DMS79 (cell line): ENCODE measurements at places on chromosomes 11 and 22.

- no peak for DNase-seq
Observed at GRCh38 chr11:71428861-71429435, 19.2 kb downstream of the DHCR7 start.

DNA sequence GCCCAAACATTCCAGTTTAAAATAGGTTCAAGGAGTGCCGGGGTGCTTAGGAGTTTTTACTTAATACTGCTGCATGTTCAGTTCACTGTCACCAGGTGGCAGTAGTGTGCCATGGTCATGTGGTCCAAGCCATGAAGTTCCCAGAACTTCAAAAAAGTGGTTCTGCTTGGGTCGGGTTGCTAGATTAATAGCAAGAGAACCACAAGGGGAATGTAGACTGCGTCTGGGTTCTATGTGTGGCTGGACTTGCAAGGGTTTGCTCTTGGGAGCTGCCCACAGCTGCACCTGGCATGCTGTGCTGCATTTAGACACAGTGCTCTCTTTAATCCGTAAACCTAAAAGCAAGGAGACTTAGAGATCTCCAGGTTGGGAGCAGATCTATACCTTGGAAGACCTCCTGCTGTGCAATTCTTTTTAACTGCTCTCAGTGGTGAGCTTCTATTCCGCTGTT lies 6.5 kb upstream of the SPON1 start:
- no peak for DNase-seq

DNA sequence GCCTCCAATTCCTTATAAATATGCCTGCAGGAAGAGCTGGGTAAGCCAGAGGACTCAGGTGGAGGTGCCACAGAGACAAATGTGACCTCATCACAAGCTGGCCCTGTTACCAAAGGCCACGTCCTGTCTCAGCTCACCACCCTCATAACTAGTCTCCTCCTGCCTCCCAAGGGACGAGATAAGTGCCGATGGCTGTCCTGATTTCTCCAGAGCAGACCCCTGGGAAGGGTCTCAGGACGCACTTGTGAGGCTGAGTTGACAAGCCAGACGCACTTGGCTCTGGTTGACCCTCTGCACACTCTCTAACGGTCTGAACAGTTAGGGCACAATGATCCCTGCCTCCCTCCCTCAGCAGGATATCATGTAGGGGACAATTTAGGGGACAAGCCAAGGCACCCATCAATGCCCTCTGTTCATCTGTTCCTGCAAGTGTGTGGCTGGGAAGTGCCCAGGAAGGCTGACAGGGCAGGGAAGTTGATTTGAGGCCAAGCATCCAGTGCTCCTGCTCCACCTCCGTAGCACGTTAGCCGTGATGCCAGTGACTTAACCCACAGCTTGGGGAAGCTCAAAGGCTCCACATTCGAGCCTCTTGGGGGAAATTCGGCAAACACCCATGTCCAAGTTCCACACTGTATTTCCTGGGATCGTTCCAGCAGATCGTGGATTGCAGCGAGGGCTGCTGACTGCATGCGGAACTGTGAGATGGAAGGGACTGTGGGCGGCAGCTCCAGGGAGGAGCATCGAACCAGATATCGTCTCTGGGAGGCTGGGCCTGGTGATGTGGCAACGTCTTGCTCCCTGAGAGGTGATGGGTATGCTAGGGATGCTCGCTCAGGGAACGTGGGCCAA lies 2.8 kb downstream of the SMIM38 start:
- DNase-seq: no peak

- DNase-seq: peak; percentile 13
Observed at GRCh38 chr11:74069146-74070046, 60.5 kb upstream of the UCP3 start.

- no peak for DNase-seq
Observed at GRCh38 chr11:56750190-56750589, 1.7 kb upstream of the OR9G4 start.
